Activated T-cell treated with anti-CD3 and anti-CD28 coated beads, Interleukin-2, amount 50 U/mL, for 24 hours (primary cell): ENCODE measurements at places on chromosomes 7 and 10.

DNA sequence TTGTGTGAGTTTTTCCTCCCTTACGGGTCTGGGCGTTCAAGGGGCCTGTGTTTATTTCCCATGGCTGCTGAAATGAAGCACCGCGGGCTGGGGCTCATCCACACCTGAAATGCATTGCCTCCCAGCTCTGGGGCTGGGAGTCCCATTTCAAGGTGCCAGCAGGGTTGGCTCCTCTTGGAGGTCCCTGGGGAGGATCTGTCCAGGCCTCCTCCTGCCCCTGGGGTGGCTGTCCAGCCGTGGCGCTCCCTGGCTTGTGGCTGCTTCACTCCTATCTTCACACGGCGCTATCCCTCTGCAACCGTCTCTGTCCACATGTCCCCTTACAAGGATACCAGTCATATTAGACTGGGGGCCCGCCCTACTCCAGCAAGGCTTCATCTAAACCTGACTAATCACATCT is 41.1 kb upstream of the CNPY1 start:
- DNase-seq, result no peak

DNA sequence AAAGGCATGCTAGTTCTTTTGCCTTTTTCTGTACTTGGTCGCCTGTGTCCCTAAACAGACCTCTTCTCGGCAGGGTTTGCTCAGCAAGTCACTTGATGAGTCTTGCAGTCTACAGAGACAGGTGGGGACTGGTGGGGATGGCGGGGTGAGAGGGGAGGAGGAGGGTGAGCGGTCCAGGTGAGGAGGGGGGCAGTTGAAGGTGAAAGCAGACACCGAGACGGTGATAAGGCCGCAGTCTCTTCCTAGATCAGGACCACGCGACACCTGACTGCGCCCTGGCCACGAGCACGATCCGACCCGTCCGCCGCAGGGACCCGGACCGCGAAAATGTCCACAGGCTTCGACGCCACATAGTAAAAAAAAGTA is 566 bp downstream of the ASNS start:
- no peak for DNase-seq

GRCh38 chr7:98724591-98724990 is 107.5 kb downstream of the NPTX2 start:
- no peak for DNase-seq

- no peak for DNase-seq
These were observed 566.0 kb downstream of the SUGCT start for GRCh38 chr7:40700653-40701421.

DNA sequence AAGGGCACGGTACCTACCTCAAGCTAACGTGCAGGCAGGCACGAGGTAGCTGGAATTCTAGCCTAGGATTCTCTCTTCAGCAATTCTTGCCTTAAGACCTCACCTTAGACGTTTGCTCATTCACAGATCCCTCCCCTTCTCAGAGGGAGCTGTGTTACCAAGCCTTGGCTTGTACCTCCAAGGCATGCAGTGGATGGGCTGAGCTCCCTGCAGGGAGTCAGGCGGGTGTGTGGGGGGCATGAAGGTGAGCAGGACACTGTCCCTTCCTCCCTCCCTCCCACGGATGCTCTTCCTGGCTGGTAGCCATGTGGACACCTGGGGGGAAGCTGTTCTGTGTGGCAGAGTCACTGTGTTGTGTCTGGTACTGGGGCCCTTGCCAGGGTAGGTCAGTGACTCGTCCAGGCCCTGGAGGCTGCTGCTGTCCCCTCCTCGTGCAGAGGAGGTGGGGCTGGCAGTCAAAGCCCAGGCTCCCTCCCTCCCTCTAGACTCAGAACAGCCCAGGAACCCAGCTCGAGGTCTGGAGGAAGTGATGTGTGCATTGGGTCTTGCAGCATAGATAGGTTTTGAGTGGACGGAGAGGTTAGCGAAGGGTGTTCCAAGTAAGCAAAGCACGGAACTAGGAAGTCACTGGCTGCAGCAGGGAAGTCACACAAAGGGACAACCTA is 222.2 kb upstream of the SH2B2 start:
- no peak for DNase-seq

- DNase-seq, result no peak
These were observed 228.5 kb downstream of the SORCS1 start for GRCh38 chr10:106935978-106936451.

GRCh38 chr10:127193125-127193524 is 3.3 kb downstream of the INSYN2A start:
- DNase-seq, result no peak

DNA sequence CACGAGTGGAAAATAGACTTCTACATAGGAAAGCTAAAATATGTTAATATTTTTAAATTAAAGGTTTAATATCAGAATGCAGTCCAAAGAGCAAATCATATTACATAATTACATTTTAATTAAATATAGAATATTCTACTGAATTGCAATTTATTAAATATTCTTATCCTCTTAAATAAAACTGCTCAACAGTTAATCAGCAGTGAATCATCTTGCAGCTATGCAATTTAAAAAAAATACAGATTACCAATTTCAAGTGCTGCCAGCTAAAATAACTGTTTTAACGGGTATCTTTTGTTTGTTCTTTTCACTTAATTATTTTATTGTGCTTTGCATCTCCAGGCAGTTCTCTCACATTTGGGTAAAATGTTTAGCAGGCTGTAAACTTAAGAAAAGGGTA is 82.2 kb downstream of the ZNRF2 start:
- DNase-seq, result no peak

GRCh38 chr7:47571331-47572093 is 10.4 kb downstream of the TNS3 start:
- no peak for DNase-seq

DNA sequence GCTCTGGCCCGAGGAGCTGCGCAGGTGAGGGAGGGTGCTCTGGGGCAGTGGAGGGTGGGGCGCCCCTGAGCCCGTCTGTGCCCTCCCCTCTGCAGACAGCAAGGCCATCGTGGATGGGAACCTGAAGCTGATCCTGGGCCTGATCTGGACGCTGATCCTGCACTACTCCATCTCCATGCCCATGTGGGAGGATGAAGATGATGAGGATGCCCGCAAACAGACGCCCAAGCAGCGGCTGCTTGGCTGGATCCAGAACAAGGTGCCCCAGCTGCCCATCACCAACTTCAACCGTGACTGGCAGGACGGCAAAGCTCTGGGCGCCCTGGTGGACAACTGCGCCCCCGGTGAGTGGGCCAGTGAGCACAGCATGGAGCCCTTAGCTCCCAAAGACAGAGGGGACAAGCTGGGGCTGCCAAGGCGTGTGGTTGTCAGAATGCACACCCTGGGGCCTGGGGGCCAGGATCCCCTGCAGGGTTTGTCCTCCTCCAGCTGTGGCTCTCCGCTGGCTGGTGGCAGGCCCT is 5.1 kb downstream of the FLNC start:
- DNase-seq, result no peak

- DNase-seq, result no peak
These were observed 13.3 kb downstream of the SLC37A3 start for GRCh38 chr7:140384894-140385545.

- no peak for DNase-seq
These were observed 147.0 kb downstream of the NRP1 start for GRCh38 chr10:33187427-33187999.

GRCh38 chr10:16505161-16505560 is 16.5 kb downstream of the C1QL3 start:
- no peak for DNase-seq

GRCh38 chr10:97785231-97785630 is 13.4 kb upstream of the SFRP5 start:
- no peak for DNase-seq

DNA sequence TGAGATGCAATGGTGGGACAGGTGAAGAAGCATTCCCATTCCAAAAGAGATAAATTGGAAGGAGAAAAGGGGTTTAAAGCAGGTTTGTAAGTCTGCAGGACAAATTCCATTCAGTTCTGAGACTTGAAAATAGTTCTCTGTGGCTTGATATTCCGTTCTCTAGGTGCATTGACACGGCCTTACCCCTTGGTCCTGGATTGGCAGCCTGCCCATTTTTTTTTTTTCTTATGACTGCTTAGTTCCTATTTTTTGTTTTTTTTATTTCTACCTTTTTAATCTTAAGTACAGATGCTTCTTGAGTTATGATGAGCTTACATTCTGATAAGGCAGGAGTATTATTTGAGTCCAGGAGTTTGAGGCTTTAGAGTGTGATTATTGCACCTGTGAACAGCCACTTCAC is 70.6 kb downstream of the MLLT10 start:
- no peak for DNase-seq

- peak; percentile 34 for DNase-seq
These were observed 154.8 kb upstream of the PRR15 start for GRCh38 chr7:29408841-29409243.
